Suprapubic skin (tissue), 4 donors: ENCODE measurements at places on chromosomes 6 and 20.

DNA sequence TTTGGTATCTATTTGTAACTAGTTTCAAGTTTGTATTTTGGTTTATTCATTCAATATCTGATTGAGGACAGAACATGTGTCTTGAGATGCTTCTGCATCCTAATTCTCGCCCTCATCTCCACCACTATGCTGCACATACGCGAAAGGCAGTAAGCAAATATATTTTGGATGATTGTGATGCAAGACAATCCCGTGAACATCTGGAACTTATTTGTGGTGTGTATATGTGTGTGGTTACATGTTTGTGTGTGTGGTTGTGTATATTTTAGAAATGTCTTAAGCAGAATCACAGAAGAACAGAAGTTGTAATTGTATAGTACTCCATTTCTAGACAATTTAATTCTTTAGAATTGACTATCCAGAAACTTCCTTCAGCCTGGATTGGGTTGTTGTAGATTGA is 35.1 kb upstream of the RNF144B start:
- DNase-seq, result no peak

DNA sequence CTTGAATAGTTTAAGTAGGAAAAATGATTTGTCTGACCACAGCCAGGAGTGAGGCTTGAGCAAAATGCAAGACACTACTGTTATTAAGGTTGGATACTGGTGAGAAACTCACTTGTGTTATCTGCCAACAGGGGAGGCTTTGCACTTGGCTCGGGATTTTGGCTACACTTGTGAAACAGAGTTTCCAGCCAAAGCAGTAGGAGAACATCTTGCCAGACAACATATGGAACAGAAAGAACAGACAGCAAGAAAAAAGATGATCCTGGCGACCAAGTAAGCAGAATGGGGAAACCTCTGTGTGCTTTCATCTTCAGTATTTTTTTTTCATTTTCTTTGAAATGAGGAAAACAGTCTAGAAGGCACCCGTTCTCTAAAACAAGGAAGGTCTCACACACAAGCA is 31.6 kb downstream of the TFAP2D start:
- no peak for DNase-seq

GRCh38 chr6:134034478-134034877 is 17.9 kb downstream of the SLC2A12 start:
- DNase-seq, result no peak

DNA sequence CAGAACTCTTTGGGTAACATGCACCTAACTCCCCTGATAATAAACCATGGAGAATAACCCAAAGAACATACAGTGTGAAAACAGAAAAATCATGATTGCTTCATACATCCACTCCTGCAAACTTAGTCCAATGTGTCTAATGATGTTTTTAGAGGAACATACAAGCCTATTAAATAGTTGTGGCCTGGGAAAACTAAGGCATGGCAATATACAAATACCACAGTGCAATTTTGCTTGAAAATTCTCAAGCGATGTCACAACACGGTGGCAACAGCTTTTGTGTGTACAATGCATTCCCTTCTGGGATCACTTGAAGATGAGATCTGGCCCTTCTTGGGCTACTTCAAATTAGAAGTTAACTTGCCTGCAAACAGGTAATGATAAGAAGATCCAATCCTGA is 16.7 kb downstream of the MAP3K5 start:
- no peak for DNase-seq

GRCh38 chr20:13676682-13677081 is 38.0 kb upstream of the TASP1 start:
- no peak for DNase-seq

- no peak for DNase-seq
Measured at GRCh38 chr6:44430326-44430725, 42.8 kb downstream of the CDC5L start.
